HuH-7.5 (cell line): ENCODE measurements at places on chromosomes 2 and 18.

GRCh38 chr2:55054106-55054875 lies 4.0 kb upstream of the RTN4 start:
- DNase-seq, result no peak

DNA sequence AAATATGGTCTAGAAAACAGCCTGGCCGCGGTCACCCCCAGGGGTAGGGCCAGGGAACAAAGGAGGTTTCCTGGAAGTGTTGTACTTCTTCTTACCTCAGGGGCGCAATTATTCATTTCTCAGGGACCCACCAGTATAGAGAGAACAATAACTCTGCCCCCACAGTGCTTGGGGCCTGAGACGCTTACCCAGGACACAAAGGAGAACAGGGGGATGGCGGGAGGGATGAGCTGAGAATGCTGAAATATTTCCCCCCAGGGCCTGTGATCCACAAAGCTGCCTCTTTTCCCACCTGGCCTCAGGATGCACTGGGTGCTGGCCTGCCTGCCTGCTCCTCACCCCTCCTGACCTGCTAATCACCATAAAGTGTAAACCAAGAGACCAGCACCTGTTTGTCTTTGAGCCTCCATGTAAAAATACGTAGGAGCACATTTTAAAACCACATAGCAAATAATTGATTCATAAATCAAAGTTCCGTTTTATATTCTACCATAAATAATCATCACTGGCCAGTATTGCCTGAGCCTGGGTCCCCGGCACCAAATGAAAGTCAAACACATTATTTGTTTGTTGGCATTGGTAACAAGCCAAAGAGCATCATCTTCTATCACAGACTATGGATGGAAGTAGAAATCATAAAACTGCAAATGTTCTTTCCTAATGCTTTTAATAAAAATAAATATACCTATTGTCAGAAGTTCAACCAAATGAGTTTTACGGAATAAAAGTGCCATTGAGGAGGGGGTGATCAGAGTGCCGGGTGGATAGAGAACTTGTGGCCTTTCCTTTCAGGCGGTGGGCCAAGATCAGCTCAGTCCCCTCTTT lies 67.3 kb upstream of the RMDN2 start:
- DNase-seq, result no peak

- DNase-seq, result no peak
Observed at GRCh38 chr2:101775636-101776035, 78.1 kb downstream of the MAP4K4 start.

GRCh38 chr18:9710037-9710436 lies 1.9 kb downstream of the RAB31 start:
- DNase-seq, result no peak

- no peak for DNase-seq
Observed at GRCh38 chr18:34647251-34647650, 62.8 kb upstream of the DTNA start.

GRCh38 chr2:127410871-127411652 lies 7.2 kb upstream of the PROC start:
- peak; percentile 54 for DNase-seq

- DNase-seq, result no peak
Observed at GRCh38 chr2:176557821-176558220, 288.6 kb downstream of the MTX2 start.

DNA sequence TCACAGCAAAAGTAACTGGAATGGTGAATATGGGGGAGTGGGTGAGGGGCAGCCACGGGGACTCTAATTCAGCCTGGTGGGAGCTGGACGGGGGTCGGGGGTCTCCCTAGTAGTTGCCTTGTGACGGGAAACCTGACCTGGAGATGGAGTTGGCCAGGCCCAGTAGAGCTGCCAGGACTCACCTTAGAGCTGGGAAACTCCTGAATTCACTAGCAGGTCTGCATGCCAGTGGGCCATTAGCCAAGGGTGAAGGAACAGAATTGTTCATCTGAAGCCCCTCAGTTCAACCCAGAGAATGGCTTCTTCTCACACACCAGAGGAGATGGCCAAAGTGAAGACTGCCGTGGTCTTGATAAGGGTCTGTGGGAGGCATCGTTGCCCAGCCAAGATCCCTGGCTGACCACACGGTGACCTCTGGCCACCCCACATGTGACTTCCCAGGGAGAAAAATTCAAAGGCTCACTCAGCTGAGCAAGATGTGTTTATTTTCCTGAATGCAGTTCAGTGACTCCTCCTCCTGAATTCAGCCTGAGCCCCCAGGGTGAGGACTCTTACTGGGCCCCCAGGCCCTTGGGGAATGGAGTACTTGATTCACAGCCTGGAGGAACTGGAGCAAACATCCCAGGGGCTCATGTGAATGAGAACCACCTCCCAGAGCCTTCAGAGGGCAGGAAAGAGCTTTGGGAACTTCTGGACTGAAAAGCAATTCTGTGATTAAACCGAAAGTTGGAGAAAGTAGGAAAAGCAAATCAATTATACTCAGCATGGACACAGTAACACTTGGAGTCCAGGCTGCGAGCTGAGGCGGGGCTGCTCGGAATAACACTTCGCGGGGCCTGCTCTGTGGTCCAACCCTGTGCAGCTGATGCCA lies 25.2 kb downstream of the MOCOS start:
- no peak for DNase-seq

DNA sequence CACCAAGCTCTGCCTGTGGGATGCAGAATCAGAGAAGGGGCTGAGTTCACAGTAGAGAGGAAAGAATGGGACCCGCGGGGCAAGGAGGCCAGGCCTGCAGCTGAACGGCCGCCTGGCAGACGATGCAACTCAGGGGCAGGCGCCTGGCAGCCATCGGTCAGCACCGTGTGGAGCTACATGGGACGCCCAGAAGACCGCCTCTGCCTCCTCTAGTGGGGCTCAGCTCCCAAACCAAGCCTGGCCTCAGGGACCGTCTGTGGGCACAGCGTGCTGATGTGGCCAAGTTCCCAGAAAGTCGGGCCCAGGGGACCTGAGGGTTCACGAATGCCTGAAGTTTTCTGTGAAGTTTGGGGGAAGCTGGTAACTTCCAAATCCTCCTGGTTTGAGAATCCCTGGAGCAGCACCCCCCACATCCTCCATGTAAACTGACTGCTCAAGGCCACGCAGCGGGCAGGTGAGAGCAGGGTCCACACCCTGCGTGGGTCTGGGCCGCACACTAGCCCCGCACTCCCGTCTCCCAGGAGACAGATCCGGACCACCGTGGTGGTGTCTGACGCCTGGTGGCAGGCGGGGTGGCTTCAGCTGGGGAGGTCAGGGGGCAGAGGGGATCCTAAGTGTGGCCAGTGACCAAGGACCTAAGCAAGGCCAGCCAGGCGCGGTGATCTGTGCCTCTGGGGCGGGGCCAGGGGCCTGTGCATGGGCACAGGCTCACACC lies 14.6 kb downstream of the SNORC start:
- DNase-seq, result no peak

GRCh38 chr2:64283641-64284361 lies 139.6 kb upstream of the PELI1 start:
- no peak for DNase-seq

DNA sequence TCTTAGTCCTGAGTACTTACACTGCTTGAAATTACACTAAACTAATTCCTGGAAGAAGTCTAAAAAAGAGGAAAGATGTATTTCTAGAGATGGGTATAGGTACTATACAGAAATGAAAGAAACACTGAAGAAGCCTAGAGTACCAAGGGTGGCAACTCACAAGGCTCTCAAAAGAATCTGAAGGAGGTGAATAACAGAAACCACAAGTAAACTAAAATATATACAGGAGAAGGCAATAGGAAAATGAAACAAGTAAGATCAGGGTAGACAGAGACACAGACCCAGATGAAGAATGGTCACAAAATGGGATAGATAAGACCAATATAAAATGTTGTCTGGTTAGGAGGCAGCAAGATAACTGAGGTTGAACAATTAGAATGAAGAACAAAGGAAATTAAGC lies 59.9 kb downstream of the USP37 start:
- DNase-seq, result no peak
